ENCODE measurements at places on chromosomes 4 and X.

DNA sequence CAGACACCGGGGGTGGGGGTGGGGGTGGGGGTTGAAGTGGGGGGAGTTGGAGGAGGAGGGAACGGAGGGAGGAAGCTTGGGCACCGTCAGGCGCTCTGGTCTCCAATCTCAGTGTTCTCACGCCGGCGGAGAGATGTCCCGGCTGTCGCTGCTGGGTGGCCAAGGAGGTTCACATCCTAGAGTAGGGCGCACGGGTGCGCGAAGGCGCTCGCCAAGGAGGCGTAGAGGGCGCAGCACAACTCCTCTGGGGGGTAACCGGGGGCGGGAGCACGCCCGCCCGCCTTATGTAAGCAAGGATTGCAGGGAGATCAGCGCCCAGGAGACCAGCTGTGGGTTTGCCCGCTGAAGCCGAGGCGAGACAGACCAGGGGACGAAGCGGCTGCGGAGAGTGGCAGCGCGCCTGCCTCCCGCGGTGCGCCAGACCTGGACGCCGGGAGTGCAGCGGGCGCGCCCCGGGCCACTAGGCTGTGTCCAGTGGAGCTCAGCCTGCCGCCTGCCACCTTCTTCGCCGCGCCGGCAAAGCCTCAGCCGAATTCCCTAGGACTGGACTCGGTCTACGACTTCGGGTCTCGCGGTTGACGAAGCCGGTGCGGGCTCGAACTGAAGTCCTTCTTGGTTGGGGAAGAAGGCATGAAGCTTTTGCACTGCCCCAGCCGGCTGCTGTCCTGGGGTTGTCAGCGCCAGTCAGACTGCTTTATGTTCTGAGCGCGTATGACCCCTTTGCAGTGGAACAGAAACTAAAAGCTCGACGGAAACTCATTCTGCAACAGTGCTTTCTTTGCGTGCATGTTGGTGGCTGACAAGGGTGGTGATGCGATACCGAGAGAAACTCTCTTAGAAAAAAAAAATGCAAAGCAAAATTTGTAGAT, 707 bp upstream of the UNC5C start:
- DNase-seq: no peak

- DNase-seq: no peak
These were observed 210.8 kb downstream of the MGST2 start for GRCh38 chr4:139876337-139876941.

GRCh38 chr4:76659103-76659490, 224.1 kb downstream of the SHROOM3 start:
- no peak for DNase-seq

- peak; percentile 71 for DNase-seq
These were observed 386.5 kb downstream of the GPAT3 start for GRCh38 chr4:83922402-83922801.

DNA sequence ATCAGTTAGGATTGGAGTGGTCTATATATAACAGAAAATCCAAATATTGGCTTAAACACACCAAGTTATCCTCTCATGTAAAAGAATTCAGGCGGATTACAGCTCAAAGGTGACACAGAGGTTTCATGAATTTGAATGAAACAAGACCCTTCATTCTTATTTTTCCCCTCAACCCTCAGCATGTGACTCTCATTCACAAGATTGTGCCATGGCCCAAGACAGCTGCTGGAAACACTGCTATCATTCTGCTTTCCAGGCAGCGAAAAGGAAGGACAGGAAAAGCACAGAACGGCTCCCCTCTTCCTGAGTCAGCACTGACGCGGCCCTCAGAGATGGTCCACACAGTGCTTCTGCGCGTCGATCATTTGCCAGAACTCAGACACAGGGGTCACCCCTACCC, 891.0 kb upstream of the FRG1 start:
- no peak for DNase-seq

DNA sequence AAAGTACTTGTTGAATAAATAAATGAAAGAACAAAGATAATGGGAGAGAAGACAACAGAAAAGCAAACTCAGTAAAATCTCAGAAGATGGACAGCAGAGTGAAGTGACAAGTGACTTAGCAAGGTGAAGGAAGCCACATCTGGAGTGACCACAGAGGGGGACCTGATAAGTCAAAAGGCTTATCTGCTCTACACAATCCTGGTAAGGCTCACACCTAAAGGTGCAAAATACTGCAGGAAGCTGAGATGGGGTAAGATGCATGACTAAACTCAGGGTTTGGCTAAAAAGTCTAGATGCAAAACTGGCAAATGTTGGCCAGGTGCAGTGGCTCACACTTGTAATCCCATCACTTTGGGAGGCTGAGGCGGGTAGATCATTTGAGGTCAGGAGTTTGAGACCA, 22.2 kb downstream of the TRMT2B start:
- no peak for DNase-seq

- DNase-seq: no peak
These were observed 534.6 kb downstream of the PPARGC1A start for GRCh38 chr4:23355258-23355657.

DNA sequence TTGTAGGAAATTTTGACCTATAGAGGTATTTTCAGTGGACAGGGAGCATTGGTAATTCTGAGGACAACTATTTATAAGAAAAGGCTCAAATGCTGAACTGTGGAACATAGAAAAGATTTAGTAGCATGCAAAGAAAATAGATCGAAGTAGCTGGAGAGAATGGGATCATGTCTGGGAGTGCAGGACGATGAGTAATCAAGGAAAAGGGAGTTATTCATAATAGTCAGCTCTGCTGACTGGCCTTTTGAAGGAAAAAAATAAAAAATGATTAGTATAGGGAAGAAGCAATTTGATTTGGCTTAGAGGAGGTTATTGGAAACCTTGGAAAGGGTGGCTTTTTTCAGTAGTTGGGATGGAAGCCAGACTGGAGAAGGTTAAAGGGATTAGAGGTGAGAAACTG, 22.9 kb upstream of the ANK2 start:
- no peak for DNase-seq

DNA sequence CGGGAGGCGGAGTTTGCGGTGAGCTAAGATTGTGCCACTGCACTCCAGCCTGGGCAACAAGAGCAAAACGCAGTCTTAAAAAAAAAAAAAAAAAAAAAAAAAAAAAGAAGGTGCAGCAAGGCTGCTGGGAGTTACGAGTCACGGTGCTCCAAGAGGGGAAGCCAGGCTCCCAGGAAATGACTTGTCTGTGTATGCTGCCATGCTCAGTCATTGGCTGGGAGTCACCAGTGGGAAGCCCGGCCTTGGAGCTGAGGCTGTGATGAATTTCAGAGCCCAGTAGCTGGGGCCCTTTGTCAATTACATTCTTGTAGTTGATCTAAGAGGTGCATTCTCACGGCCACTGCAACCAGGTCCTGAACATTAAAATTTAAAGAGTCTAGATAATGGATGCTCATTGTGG, 1105.1 kb upstream of the TENM3 start:
- DNase-seq: no peak

DNA sequence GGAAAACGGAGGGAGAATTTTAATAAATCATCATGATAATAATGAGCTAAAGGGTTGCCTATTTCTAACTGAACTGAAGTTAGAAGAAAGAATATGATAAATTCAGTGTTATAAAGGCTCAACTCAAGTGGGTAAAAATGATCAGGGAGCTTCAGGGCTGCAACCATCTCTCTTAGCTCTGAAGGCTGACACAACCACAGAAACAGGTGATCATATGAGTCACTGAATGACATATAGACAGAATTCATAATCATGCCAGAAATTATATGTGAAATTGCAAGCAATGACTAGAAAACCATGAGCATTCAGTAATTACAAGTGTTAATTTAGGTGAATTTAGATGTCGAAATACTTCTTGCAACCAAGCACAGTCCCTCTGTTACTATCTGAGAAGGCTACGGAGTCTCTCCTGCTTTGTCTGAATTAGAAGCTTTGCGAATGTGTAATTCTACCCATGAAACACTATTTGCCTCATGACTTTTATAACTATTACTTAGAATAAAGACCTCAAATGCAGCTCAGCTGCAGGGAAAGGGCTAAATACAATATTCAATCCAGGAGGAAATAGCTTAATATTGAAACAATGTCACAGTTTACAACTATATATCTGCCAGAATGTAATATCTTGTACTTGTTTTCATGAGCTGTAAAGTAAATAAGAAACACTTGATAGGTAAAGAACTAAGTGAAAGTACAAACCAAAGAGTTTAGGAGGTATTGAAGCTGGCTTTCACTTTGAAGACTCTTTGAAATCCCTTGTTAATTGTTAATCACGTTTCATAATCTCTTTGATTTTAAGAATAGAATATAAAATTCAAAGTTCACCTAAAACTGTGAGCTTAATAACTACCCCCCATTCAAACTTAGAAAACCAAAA, 1972.6 kb downstream of the ARAP2 start:
- DNase-seq: no peak

DNA sequence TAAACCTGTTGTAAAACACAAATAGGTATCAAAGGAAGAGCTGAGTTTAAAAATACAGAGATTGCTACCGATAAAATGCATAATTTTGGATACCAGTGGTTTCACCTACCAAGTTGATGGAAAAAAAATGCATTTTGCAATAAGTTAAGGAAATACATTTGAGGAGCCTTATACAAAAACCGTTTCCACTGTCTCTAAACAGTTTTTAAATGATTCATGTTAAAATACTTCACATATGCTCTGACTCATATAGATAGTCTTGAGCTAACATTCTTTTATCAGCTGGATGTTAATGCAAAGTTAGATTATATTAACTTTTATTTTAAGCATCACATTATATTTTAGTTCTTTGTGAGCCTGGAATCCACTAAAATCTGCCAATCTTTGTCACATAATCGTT, 50.6 kb upstream of the ANKRD17 start:
- no peak for DNase-seq

GRCh38 chrX:13761606-13762414, 27.3 kb downstream of the OFD1 start:
- DNase-seq: no peak

DNA sequence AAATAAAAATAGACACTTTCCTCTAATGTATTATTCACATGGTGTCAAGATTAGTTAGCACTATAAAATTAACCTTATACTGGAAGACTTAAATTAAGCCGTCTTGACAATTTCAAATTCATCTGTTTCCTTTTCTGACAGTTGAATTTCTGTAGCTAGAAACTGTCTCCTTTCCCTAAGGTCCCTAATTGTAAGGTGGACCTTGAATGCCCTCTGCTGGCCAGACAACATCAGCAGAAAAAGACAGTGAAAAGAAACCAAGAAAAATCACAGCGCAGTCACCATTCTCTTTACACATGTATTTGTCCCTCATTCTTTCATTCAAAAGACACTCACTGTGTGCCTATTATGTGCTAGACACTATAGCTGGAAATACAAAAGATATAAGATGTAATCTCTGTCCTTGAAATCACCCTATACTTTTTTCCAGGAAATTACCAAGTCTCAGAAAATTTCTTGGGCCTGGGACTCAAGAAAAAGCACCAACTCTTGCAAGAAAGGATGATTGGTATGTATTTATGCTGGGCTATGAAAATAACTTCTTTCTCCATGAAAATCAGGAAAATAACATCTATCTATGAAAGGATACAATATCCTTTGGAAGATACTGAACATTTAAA, 32.7 kb upstream of the AMBN start:
- no peak for DNase-seq

DNA sequence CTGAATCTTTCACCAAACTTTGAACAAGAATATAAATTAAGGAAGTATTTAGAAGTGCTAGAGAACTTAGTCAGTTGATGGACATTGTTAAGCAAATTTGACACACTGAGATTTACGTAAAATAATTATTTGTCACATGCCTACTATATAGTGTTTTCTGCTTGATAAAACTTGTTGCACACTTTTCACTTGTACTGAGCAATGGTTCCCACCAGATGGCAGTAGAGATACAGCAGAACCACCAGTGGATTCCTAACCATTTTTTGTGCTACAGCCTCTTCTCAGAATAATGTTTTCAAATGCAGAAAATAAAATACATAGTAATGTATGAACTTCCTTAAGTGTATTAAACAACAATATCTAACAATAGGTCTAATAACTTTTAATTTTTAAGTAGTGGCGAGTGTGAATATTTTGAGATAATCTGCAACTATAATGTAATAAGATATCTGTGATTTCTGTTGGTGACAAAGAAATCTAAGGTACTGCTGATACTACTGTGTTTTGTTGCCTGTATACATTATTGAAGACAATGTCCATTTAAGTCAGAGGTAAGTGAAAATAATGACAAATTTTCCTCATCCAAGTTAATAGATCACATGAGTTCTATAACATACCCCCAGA, 81.2 kb downstream of the APOOL start:
- DNase-seq: no peak

- DNase-seq: no peak
These were observed 511 bp downstream of the PPM1K start for GRCh38 chr4:88283661-88284438.

DNA sequence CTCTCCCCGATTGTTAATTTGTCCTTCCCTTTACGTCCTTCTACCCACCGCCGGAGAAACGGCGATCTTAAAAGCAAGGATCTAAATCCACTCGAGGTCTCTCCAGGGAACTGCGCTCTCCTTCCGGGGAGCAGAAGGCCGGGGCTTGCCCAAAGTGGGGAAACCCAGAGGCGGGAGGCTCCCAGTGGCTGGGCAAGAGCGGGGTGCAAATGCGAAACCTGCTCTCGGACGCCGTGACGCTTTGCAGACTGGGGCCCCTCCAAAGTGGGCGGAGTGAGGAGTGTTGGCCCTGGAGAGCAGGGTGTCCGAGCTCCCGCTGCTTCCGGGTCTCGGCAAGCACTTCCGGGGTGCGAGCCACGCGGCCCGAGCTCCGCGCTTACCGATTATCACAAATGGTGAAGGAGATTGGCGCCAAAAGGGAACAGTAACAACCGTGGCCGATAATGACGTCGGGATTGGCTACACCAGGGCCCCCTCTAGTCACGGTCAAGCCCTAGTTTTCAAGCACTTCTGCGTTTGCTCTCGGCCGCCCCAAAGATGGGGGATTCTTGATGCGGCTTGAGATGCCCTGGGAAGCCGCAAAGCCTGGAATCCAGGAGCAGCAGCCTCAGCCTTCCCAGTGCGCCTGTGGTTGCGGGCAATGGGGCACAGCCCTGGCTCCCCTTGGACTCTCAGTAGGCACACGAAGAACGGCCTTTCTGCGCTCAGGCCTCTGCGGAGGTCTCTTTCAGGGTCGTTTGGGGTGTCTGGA, 29.0 kb downstream of the HAND2 start:
- DNase-seq: no peak

DNA sequence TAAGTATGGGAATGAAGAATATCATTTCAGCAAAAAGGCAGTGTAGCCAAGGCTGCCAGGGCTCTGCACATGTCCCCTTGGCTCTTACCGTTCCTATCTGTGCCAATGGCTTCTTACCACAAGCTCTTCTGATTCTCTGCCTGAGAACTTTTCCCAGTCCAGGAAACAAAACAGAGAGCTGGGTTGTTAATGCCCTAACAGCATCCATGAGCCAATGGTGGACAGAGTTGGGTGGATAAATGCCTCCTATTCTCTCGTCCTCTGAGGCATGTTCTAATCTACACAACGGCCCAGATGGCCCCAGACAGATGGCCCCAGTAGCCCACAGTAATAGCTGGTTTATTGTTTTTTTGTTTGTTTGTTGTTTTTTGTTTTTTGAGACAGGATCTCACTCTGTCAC, 28.0 kb downstream of the SCD5 start:
- DNase-seq: no peak

DNA sequence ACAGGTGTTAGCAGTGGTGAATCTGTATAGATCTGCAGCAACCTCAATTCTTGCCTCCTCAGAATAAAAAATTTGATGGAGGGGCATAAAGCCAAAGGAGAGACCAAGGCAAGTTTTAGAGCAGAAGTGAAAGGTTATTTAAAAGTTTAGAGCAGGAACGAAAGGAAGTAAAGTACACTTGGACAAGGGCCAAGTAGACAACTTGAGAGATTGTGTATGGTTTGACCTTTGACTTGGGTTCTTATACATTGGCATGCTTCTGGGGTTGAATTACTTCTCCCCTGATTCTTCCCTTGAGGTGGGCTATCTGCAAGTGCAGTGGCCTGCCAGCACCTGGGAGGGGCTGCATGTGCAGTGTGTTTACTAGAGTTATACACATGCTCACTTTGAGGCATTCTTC, 278.8 kb upstream of the NDST3 start:
- DNase-seq: no peak

Measured in iPS DF 19.7 (cell line).